ENCODE measurements at places on chromosomes 12 and 14.

DNA sequence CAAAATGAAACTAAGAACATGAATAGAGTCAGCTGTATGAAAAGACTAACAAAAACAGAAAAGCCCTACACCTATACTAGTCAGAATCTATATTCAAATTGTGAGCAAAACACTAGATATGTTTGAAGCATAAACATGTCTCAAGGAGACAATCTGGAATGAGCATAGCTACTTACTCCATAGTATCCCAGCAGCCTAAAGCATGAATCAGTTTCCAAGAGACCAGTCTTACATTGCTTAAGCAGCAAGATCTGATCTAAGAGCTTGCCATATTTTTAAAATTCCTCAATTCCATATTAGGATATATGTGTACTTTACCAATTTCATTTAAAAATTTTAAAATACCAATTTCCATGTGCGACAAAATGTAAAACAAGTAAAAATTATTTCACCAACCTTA, 7.7 kb downstream of the CAPS2 start:
- DNase-seq, result no peak

- DNase-seq, result no peak
Observed at GRCh38 chr12:47892819-47893218, 12.0 kb downstream of the VDR start.

DNA sequence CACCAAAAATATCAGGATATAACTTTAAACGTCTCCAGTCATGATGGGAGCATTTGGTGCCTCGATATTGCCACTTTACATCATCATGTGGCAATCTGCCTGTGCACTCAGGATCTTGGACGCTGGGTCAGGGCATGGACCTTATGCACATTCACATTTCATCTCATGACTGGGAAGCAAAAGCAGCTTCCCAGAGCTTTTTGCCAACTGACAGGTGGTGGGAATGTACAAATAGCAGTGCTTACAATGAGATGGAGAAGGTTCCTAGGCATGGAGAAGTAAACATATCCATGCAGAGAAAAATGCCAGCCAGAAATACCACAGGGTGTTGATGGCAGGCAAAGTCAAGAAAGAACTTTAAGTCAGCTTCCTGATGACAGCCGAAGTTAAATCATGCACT, 30.3 kb downstream of the EFCAB11 start:
- DNase-seq, result no peak

- no peak for DNase-seq
Observed at GRCh38 chr12:13230500-13230899, 34.0 kb downstream of the EMP1 start.

- peak; percentile 46 for DNase-seq
Observed at GRCh38 chr12:83823386-83824045, 1089.1 kb downstream of the SLC6A15 start.

GRCh38 chr12:40164034-40164433, 58.2 kb upstream of the SLC2A13 start:
- DNase-seq, result no peak

- DNase-seq, result no peak
Observed at GRCh38 chr12:25591144-25591543, 38.1 kb upstream of the LMNTD1 start.

DNA sequence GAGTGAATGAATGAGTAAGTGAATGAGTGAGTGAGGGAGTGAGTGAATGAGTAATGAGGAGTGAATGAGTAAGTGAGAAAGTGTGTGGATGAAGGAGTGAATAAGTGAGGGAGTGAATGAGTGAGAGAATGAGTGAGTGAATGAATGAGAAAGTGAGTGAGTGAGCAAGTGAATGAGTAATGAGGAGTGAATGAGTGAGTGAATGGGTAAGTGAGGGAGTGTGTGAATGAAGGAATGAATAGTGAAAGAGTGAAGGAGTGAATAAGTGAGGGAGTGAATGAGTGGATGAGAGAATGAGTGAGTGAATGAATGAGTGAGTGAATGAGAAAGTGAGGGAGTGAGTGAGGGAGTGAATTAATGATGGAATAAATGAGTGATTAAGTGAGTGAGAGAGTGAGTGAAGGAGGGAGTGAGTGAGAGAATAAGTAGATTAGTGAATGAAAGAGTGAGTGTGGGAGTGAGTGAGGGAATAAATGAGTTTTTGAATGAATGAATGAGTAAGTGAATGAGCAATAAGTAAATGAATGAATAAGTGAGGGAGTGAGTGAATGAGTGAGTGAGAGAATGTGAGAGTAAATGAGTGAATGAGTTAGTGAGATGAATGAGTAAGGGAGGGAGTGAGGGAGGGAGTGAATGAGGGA, 364.5 kb downstream of the ADGRD1 start:
- DNase-seq, result no peak

- DNase-seq, result no peak
Observed at GRCh38 chr12:103748875-103749274, 92.2 kb downstream of the NT5DC3 start.

- no peak for DNase-seq
Observed at GRCh38 chr12:87234898-87235297, 794.3 kb downstream of the C12orf50 start.

DNA sequence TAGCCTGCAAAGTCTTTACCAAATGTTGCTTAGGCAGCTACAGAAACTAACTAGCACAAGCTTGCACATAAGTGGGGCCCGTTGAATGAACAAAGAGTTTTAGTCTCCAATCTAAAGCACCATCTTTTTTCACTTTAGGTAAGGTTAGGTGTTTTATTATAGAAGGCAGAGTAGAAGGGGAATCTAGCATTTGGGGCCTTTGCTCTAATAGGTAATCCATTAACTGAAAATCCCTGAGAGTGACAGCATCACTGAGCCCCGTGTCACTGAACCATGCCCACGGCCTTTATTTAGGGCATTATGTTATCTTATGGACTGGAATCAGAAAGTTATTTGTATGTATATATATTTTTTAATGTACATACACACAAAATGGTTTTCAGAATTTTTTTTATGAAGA, 25.1 kb downstream of the CPNE8 start:
- DNase-seq, result no peak

GRCh38 chr14:60274448-60274847, 25.4 kb downstream of the PPM1A start:
- no peak for DNase-seq

DNA sequence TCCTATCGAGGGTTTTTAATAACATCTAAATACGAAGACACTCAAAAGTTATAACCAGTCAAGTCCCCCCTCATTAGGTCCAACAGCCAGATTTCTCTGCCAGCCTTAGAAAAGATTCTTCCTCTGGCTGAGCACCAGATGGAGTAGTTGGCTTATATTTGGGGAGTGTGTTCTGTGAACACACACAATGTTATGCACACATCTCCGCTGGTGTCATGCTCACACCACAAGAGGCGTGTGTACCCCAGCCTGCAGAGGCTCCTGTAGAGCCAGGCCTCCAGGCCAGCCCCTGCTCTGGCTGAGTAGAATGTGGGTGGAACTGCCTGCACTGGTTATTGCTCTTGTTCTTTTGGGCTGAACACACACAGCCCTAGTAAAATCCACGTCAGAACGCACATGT, 64.0 kb downstream of the PIWIL1 start:
- DNase-seq, result peak; percentile 63

DNA sequence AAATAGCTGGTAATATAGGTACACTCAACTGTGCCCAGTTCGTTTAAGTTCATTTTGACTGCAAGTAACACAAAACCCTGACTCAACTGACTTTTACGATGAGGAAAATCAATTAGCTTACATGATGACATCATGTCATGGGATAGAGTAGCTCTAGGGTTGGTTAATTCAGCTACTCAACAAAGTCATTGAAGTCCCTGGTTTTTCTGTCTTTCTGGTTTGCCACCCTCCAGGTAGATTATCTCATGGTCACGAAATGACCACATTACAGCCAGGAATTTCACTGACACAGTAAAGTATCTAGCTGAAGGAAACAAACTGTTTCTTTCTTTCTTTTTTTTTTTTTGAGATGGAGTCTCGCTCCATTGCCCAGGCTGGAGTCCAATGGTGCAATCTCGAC, 68.5 kb upstream of the FUT8 start:
- DNase-seq, result no peak

DNA sequence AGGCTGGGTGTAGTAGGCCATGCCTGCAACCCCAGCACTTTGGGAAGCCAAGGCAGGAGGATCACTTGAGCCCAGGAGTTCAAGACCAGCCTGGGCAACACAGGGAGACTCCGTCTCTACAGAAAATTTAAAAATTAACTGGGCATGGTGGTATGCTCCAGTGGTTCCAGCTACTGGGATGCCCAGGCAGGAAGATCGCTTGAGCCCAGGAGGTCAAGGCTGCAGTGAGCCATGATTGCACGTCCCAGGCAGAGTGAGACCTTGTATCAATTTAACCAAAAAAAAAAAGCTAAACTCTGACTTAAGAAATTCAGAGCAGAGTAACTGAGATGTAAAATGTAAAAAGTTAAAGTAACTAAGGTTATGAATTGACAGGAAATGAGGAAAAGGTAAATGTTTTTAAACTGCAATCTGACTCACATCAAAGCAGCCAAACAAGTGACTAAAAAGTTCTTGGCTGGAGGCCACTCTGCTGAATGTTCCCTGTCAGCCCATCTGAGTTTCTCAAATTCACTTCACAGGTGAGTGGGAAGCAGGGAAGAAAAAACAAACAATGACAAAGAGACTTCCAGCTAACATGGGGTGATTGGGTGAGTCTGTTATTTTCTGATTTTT, 21.3 kb downstream of the PRKD1 start:
- no peak for DNase-seq

- no peak for DNase-seq
Observed at GRCh38 chr12:21341769-21342168, 7.1 kb upstream of the SLCO1A2 start.

DNA sequence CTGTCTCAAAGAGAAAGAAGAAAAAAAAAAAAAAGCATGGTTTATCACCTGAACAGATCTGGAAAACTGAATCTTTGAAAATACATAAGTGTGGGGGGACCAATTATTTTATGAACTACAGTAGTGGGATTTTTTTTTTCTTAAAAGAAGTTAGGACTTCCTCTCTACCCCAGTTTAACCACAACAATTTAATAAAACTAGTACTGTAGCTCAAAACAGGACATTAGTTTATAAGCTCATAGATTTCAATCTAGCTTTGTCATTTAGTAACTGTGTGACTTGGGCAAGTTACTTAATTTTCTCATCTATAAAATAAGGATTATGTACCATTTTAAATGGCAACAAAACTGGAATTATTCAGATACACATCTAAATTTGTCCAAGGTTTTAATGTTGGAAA, 23.5 kb upstream of the ARID4A start:
- DNase-seq, result no peak

DNA sequence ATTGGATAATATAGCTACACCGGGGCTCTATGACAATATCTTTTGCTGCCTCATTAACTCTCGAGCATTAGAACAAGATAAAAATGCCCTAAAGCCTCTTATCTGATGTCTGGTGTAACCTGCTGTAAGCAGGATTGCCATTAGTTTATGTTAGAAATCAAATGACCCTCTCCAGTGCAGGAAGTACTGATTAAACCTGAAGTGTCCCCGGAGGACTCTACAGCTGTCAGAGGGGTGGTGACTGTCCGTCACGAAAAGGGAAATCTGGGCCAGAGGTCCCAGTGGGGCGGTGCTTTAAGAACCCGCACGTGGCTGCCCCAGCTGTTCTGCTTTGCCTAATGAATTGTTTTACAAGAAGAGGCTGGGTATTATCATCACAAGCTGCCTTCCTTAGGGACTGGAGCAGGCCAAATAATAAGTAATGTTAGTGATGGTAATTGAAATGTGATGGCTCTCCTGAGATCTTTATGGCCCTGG, 55.7 kb downstream of the LIN52 start:
- peak; percentile 95 for DNase-seq
